ENCODE measurements at places on chromosomes 11 and 22.
A peak's percentile ranks its signal among the peaks of the same experiment; 100 is the strongest.

DNA sequence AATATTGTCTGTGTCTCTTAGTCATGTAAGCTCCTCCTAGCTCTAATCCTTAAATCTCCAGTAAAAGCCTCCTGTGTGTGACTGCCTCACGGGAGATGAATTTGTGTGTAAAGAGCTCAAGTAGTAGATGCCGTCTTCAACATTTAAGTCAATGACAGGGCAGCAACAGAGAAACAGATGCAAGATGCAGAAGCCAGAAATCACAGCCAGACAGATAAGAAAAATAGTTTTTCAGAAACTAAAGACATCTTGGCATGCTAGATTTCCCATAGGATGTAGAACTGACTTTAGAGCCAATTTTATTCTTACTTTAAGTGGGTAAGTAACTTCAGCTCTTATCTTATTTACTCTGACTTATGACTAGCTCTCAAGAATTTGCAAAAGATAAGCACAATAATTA lies 652.8 kb downstream of the KCNA4 start:
- no peak for DNase-seq

- no peak for DNase-seq
These were observed 5.5 kb upstream of the FXYD2 start for GRCh38 chr11:117830072-117830471.

- DNase-seq, result no peak
These were observed 12.6 kb downstream of the OR5A2 start for GRCh38 chr11:59413646-59414045.

DNA sequence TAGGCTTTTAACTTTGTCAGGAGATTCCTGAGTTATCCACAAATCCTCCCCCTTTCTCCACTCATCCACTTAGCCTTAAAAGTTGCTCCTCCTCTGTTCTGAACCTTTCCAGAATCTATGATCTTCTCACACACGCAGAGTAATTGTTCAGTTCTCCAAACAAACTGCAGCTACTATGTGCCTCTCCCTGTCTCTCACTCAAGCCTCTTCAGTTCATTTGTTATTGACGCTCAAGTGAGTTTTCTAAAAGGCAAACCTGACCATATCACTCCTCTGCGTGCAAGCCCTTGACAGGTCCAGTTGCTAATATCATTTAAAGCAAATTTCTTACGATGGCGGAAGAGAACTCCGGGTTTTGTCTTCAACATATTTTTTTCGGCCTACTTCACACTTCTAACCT lies 1169.7 kb upstream of the TENM4 start:
- no peak for DNase-seq

DNA sequence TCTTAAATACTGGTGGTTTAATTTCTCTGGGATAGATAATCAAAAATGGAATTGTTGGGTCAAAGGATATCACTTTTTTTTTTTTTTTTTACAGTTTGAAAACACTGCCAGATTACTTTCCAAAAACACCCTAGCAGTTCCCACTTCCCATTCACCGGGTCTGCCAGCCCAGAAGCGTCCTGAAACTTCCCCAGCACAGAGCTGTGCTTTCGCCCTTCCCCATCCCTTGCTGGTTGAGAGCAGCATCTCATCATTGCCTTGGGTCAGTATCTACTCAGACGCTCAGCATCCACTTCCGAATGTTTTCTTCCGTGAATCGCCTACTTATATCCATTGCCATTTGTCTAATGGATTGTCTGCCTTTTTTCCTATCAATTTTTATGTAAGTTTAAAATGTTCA lies 5.5 kb downstream of the CERK start:
- no peak for DNase-seq

DNA sequence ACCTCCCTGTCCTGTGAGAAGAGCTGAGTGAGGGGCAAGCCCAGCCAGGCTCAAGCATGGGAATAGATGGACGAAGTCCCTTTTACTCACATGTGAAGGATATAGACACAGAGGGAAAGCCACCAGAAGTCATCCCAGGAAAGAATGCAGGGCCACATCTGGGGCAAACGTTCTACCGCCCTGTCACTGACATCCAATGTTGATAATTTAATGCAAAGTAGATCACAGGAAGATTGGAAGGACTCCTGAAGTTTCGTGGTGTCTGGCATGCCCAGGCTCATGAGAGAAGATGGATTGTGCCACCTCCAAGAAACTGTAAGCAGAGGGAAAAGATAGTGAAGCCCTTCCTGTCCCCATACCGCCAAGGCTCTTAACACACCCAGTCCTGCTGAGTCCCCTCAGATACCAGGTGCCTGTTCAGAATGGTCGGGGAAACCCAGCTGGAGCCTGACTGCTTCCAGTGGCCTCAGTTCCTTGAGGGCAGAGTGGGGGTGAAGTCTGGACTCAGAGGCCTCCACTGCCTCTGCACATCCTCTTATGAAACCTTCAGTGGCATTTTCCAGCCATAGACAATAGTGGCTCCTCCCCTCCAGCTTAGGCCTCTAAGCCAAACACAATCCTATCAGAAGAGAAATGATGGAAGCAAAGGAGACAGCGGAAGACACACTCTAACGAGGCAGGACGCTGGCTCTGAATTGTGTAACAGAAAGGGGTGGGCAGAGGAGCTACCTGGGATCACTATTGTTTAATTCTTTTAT lies 7.5 kb upstream of the STK33 start:
- no peak for DNase-seq

GRCh38 chr11:46352063-46352841 lies 5.0 kb downstream of the DGKZ start:
- DNase-seq, result peak; percentile 77
